H54 (cell line): ENCODE measurements at places on chromosomes 16 and 17.
A peak's percentile ranks its signal among the peaks of the same experiment; 100 is the strongest.

- DNase-seq: no peak
Measured at GRCh38 chr16:707062-707538, 1.5 kb upstream of the FBXL16 start.

GRCh38 chr16:4094127-4094773 lies 22.0 kb downstream of the ADCY9 start:
- no peak for DNase-seq

- DNase-seq: peak; percentile 60
Measured at GRCh38 chr17:72600934-72601333, 480.1 kb downstream of the SOX9 start.

GRCh38 chr17:42579794-42580551 lies 2.4 kb upstream of the PSMC3IP start:
- no peak for DNase-seq
